ENCODE measurements at places on chromosomes 6 and 20.

DNA sequence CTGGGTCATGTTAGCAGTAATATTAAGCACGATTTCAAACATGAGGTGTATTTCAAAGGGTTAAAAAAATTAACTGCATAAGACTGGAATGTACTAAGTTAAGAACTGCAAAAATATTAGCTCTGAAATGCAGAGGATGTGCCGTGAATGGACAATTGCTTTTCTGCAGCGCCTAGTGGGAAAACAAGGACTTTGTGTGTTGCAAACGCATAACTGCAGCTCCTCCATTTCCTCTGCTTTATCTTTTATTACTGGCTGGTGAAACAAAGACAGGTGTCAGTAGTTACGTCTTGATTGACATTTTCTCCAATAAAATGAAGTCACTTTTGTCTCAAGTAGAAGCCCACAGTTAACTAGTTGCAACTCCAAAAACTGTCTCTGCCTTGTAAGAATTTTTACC lies 1.7 kb downstream of the PDE7B start:
- DNase-seq, result no peak

- no peak for DNase-seq
Observed at GRCh38 chr6:154478021-154478700, 32.3 kb downstream of the CNKSR3 start.

DNA sequence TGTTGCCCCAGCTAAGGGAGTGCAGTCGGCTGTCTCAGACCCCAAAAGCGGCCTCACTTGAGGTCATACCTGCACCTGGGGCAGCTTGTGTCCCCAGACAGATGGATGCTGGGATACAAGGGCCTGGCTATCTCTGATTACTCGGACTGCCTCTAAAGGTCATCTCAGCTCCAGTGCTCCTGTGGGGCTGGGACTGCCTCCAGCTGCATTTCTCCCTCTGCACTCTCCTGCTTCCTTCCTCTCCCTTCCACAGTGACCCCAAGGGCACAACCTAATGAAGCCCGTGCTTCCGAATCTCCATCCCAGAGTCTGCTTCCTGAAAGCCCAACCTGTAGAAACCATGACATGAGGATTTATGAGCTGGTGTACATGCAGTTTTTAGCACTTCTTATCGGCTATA lies 22.8 kb upstream of the OCSTAMP start:
- DNase-seq, result no peak

DNA sequence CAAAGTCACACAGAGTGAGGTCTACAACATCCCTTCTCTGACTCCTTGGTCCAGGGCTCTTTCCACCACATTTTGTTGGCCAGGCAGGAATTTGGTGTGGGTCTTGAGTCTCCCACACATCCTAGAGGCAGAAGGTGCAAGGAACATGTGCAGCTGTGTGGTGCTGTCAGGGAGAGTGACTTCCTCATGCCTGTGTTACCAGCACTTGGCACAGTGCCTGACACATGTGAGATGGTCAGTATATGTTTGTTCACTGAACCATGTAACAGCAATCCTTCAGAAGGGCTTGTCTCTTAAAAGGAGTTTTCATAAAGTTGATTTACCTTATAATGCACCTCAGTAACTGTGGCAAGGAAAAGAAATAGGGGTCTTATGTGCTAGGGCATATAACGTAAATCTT lies 168.5 kb downstream of the CDC5L start:
- DNase-seq, result no peak

- DNase-seq, result no peak
Observed at GRCh38 chr6:76774781-76775384, 688.4 kb downstream of the HTR1B start.

DNA sequence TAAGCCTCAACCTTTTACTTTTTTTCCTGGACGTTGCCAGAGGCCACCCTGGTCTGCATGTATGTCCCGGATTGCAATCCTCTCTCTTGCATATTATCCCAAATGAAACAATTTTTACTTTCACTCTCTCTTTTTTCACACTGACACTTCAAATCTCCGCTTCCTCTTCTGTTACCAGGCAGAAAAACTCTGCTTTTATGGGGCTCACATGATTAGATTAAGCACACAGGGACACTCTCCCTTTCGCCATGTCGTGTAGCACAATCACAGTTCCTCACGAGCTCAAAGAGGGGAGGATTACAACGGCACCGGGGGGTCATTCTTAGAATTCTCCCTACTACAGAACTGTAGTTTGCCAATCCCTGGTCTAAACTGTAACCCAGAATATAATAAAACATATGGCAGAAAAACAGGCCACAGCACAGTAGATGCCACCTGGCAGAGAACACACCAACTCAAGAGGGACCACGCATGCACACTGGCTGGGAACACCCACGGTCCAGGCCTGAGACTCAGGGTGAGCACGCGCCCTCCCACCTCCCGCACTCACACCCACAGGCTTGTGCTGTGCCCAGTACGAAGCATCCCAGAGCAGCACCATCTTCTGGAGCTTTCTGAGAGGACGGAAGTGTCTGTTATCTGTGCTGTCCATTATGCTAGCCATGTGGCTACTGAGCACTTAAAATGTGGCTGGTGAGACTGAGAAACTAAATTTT lies 288.7 kb downstream of the KIF16B start:
- DNase-seq, result no peak

GRCh38 chr6:169121013-169121412 lies 132.6 kb downstream of the THBS2 start:
- no peak for DNase-seq

- DNase-seq, result no peak
Observed at GRCh38 chr6:156852147-156852857, 75.1 kb downstream of the ARID1B start.

DNA sequence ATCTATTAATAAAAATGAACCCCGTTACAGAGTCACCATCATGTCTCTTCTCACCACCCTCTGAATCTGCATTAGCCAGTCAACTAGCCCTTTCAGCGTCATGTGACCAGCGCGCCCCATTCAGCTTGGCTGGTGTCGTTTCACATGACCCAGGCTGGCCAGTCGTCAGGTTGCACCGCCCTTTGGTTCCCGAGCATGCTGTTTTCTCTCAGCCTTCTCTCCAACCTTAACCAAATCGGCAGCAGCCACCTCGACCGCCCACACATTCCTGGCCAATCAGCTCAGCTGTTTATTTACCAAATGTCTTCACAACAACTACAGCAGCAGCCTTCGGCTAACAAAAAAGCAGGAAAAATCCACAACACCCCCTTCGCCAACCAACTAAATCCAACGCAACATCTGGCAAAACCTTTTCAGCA lies 5.6 kb downstream of the SRSF3 start:
- no peak for DNase-seq

DNA sequence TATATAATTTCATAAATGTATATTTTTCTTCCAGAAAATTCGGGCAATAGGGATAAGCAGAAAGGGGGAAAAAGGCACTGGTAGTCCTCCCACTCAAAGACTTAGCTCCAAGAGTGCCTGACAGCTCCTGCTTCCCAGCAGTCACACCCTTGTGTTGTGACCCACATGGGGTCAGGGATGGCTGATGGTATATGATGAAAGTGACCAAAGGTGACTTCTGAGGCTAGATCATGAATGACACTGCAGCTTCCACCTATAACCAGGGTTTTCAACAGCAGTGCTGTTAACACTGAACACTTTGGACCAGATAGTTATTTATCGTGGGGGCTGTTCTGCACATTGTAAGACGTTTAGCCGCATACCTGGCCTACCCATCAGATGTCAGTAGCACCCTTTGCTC lies 22.3 kb downstream of the FAM50B start:
- DNase-seq, result no peak

- DNase-seq, result no peak
Observed at GRCh38 chr6:151733680-151734320, 73.7 kb upstream of the ESR1 start.

- DNase-seq, result peak; percentile 13
Observed at GRCh38 chr20:47704746-47705496, 80.4 kb downstream of the SULF2 start.

DNA sequence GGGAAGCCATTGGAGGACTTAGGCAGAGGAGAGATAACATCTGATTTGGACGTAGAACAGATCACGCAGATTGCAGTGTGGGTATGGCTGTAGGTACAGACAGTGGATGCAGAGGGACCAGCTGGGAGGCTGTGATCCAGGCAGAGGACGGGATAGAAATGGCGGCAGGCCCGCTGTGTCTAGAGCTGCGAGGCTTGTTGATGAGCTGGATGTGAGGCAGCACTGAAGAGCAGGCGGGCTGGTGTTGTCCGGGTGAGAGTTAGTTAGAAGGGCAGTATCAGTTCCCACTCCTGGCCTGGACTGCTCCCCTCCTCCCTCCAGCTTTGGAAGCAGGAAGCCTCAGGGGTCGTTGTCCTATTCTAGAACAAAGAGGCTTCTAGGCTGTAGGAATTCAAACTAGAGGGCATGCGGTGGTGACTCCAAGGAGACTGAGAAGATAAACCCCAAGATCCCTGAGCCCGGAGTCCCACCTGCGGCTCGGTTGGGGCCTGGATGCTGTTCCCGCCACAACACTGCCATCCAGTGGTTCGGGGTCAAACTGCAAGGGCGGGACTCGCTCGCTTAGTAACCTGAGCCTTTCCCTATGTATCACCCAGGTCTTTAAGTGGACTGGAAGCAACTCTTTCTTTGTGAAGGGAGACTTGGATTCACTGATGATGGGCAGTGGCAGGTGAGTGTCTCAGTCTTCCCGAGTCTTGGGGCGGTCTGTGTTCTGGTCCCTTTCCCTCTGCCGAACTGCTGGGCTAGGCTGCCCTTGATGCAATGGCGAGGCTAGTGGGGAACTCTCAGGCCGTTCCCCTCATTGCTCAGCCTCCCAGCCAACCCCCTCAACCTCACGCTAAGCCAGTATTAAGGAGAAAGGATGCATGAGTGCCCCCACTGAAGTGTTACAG lies 11.2 kb downstream of the TLDC2 start:
- peak; percentile 66 for DNase-seq

- no peak for DNase-seq
Observed at GRCh38 chr6:39063526-39063925, 14.9 kb downstream of the GLP1R start.

- DNase-seq, result no peak
Observed at GRCh38 chr6:7235712-7236305, 77.2 kb downstream of the SSR1 start.

GRCh38 chr6:27091661-27092315 lies 155.7 kb upstream of the PRSS16 start:
- peak; percentile 67 for DNase-seq

DNA sequence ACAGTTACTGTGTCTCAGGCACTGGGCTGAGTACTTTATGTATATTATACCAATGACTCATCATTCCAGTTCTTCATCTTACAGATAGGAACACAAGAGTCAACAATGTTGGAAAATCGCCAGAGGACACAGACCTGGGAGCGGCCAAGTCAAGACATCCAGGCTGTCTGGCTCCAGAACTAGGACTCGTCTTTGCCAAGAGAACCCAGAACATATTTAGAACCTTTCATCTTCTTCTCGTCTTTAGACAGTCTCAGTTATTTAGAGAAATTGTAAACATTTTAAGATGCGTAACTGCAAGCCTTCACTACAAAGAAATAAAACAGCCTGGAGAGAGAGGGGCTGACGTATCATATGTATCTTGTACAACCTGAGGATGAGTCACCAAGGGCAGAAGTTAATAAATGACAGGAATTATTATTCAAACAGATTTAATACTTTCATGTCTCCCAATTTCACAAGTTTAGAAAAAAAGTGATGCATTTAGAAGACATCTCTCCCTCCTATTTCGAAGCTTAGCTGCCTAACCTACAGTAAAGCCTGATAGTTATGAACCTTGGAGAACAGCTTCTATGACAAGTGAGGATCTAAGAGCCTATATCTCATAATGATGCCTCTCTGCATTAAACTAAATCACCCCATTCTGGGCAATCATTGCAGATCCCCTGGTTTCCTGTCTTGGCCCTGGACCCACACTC lies 43.4 kb downstream of the SLC22A3 start:
- no peak for DNase-seq

DNA sequence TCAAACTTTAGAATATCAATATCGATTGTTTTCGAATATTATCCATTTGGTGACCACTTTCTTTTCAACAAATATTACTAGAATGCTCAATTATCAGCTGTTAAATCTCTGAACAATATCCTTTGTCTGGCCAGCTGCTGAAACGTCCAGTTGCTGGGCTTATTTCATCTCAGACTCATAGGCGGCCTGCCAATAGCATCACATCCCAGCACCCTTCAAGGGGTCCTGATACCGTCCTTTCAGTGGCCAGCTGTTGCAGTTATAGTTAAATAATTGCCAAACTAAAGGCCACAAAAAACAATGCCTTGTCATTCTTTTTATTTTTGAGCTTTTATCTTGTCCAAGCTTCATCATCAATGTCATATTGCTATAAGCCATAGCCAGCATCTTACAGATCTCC lies 1006.8 kb upstream of the MANEA start:
- no peak for DNase-seq

DNA sequence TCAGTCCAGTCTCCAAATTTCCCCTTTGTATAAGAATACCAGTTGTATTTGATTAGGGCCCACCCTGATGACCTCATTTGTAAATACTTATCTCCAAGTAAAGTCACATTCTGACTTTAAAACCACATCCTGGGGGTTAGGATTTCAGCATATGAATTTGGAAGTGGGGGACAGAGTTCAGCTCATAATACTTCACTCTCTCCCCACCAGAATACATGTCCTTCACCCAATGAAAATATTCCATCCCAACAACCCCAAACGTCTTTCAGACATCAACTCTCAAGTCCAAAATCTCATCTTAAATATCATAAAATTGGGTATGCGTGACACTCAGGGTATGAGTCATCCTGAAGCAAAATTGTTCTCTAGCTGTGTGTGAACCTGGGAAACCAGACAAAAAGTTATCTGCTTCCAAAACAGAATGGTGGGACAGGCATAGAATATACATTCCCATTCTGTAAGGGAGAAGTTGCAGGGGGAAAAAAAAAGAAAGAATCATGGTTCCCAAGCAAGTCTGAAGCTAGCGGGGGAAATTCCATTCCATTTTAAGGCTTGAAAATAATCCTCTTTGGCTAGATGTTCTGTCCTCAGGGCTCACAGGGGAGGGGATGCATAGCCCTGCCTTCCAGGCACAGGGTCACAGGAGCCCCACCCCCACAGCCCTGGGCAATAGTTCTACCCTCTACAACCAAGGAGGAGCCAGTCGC lies 113.9 kb downstream of the ADAT2 start:
- DNase-seq, result no peak

- DNase-seq, result no peak
Observed at GRCh38 chr20:49666911-49667310, 46.8 kb downstream of the B4GALT5 start.

DNA sequence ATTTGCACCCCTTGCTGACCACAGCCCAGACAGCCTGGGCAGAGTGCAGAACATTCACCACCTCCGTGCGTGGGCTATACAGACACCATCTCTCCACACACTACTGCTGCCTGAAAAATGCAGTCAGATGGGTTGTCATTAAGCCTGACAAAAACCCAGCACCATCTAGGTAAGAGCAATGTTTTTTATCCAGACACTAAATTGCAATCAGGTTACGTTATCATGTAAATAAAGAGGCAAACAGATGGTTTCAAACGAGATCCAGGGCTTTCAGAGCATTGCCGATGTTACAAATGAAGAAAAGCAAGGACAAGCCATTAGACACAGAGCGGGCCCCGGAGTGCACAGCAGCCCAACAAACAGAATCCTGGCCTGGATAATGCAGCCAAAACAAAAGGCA lies 269.6 kb downstream of the PKHD1 start:
- DNase-seq, result no peak

Data from NCI-H1694 (cell line).